ENCODE measurements at places on chromosomes 11 and 22. TPM values are rescaled to one million over a fixed set of nuclear protein-coding genes. Genes with fewer than 3 reads are reported as not detected.

DNA sequence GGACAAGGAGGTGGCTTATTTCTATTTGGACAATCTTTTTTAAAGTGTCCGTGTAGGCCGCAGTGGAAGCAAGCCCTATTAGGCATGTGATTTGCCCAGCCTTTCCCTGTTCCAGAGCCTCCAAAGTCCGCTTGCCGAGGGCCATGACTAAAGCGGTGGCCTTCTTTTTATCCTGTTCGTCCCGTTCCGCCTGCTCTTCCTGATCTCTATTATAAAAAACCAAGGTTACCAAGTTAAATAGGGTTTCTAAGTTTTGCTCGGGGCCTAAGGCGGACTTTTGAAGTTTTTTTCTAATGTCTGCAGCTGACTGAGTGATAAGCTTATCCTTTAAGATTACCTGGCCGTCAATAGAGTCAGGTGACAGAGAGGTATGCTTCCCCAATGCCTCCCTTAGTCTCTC lies 21.6 kb upstream of the MUC15 start:
- no peak for DNase-seq

DNA sequence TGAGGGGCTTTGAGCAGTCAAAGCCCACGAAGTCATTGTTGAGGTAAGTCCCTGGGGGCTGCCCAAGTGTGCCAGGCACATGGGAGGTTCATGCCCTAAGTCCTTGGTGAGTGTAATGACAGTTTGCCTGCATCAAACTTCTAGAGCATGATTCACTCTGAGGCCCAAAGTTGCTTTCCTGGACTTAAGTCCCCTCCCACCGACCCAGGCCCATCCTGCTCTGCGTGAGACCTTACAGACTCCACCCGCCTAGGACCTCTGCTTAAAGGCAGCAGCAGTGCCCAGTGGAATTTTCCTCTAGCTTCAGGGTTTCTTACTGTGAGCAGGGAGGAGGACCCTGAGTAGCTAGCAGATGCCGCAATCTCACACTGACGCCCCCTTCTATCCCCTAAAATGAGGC lies 5.7 kb upstream of the PVALB start:
- DNase-seq: no peak

- DNase-seq: peak; percentile 60
These were observed 147.3 kb downstream of the FEZ1 start for GRCh38 chr11:125348674-125349309.

DNA sequence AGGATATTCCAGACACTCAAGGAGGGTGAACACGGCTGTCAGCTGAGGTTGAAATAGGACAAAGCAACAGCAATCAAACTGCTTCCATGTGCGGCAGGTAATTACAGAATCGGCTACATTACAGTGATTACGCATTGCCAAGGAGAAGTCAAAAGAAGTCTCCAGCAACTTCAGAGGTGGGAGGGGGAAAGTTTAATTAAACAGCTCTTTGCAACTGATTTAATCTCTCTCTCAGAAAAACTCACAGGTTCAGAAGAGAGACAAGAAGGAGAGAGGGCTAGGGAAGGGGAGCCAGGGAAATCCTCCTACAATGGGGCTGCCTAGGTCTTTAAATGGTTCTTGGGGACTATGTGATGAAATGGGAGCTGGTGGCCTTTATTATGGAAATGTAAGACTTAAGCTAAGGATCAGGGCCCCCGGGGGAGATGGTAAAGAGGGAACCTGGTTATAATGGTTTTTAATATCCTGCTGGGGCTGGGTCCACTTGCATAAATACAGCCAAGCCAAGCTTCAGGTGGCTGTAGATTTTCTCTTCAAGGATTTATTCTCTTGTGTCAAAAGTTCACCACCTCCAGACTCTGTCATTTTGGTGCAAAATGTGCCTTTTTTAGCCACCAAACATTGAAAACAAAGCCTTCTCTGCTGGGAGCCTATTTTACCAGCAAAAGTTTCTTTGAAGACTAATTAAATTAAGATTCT lies 354.7 kb upstream of the NARS2 start:
- DNase-seq: no peak

DNA sequence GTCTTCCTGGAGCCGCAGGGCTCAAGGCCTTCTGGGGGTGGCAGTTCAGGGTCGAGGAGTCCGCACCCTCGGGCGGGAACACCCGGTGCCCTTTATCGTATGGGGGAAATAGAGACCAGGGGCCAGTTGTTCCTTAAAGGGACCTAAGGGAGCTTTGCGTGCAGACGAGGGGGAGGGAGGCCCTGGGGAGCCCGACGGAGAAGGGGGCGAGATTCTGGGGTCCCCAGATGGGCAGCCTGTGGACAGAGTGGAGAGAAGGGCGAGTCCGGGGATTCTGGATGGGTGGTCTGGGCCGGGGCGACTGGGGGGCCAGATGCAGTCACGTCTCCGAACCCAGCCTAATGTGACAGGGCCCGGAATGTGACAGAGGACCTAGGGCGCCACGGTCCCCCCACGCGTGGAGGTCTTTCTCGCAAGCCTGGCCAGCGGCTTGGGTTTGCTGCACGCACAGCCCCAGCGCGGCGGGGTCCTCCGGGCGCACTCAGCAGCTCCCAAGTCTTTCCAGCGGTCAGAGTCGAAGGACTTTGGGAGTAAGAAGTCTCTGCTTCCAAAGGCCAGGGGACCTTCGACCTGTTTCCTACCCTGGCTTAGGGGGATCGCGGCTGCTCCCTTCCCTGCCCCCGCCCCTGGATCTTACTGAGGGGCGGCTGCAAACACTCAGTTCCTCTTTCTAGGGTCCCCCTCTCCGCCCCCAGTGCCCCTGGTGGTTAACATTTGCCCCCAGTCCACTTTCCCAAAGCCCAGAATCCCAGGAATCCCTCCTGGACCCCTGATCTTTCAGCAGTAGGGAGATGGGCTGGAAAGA lies 547 bp downstream of the TUBA8 start:
- no peak for DNase-seq

DNA sequence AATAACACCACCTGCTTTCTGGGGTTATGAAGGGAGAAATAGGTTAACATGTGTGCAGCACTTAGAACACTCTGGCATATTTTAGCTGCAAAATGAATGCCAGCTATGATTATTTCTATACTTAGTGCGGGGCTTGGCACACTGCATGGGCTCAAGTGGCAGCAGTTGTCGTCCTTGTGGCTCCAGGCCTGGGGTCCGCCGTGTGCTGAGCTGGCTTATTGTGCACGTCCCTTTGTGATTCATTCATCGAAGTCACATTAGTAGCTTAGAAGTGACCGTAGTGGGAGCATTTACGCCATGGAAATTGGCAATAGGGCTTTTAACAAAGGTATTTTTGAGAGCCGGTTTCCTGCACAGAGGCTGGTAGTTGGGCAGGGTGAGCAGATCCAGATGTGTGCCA lies 4.2 kb downstream of the RASD2 start:
- DNase-seq: no peak

DNA sequence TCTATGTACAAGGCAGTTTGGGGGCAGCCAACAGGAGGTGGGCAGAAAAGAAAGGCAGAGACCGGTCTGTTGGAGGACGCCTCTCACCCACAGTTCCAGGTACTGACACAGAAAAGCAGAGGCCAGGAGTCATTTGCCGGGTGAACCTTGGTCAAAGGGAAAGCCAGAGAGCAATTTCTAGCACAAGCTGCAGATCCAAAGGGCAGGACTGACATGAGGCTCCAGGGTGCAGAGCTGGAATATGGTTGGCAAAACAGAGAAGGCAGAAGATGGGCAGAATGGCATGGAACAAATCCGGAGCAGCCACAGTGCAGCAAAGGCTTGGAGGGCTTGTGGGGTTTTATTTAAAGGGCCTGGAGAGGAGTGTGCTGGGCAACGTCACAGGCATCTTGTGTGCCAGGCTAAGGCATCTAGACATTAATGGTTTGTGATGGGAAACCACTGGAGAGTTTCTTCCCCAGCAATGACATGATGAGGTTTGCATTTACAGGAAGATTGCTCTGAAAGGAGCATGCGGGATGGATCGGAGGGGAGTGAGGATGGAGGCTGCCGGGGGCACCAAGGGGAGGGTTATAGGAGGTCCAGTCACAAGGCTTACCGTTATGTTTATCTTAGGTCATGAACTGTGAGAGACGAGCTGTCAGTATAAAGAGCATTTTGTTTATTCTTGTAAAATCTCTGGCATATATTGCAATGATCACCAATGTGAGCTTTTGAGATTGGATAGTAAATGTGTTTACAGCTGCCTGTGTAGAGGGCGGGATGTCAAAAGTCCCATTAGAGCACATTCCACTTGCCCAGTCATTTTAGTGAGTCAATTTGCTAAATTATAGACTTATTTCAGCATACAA lies 5.7 kb upstream of the MMP20 start:
- DNase-seq: no peak

DNA sequence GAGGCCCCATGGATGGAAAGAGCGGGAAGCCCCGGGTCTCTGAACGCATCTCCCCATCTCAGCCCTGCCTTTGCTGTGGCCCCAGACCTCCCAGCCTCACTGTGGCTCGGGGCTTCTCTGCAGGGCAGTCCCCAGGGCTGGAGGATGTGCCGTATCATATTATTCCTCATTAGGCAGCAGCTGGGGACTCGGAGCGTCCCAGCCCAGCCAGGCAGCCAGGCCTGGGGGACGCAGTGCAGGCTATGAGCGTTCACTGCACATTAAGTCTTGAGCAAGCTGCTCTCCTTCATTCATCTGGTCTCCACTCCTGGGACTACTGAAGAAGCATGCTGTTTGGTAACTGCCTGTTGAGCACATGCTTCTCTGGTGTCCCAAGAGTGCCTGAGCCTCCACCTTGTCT lies 226.8 kb upstream of the TBCEL start:
- no peak for DNase-seq

- DNase-seq: no peak
These were observed 114.2 kb downstream of the CCDC34 start for GRCh38 chr11:27248576-27249509.

- DNase-seq: no peak
These were observed 13.4 kb downstream of the DRD4 start for GRCh38 chr11:650482-650881.

DNA sequence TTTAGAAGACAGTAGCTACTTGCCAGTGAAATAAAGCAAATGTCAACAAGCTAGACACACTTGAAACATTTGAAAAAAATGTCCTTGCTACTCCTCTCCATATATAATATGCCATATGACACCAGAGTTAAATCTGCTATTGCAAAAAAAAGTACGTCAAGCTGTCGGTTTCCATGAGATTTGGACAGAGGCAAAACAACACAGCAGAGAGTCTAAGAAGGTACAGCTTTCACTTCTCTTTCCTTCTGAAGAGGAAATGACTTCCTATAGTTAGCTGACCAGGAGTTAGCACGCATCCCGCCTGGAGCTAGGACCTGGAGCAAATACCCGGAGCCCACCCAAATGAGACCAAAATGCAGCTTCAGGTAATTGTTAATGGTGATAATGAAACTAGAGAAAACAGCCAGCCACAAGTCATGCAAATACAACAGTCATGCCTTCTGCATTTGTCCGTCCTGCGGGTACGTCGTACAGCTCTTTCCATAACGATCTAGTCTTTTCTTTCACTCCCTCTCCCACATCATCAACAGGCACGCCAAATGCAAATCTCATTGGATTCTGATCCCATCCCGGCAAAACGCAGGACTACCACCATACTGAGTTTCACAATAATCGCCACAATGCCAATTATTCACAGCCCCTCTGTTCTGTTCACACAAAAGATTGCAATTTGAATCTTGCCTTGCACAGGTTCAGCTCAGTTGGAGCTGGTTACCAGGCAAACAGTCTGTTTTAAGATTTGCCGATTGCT lies 395.0 kb upstream of the CCDC90B start:
- no peak for DNase-seq

- peak; percentile 27 for DNase-seq
These were observed 73.7 kb downstream of the JAM3 start for GRCh38 chr11:134142536-134142935.

- peak; percentile 85 for DNase-seq
These were observed 34.7 kb upstream of the CLNS1A start for GRCh38 chr11:77672264-77672663.

- DNase-seq: peak; percentile 84
These were observed 1.1 kb upstream of the SLC35F2 start for GRCh38 chr11:107859459-107860239.

GRCh38 chr22:37559901-37560607 lies at the start of gene CDC42EP1:
TSS of gene CDC42EP1 (plus strand) at chr22:37560480. CDS start at chr22:37566350, 5,870 bp downstream.
- peak; percentile 54 for DNase-seq

- DNase-seq: no peak
These were observed 87.6 kb downstream of the ST3GAL4 start for GRCh38 chr11:126443120-126443519.

DNA sequence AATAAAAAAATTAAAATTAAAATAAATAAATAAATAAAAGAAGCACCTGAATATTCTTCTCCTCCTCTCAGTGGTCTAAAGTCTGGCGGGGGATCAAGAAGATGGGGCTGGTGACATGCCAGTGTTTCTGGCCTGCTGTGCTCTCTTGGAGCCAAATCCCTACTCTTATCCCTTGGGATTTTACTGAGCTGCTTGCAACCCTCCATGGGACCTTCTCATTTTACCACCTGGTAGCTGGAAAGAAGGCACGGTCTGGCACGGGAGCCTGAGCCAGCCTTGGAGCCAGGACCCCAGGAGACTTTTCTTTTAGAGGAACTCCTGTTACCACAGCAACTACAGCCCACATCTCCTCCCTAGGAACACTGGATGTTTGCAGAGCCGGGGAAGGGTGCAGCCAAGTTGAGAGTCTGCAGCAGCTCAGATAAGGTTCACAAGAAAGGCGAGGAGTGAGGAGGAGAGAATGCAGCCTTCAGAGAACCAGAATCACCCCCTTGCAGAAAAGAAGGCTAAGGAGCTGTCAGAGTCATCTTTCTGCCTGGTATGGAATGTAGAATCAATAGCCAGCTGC lies 21.4 kb downstream of the CD6 start:
- DNase-seq: no peak

DNA sequence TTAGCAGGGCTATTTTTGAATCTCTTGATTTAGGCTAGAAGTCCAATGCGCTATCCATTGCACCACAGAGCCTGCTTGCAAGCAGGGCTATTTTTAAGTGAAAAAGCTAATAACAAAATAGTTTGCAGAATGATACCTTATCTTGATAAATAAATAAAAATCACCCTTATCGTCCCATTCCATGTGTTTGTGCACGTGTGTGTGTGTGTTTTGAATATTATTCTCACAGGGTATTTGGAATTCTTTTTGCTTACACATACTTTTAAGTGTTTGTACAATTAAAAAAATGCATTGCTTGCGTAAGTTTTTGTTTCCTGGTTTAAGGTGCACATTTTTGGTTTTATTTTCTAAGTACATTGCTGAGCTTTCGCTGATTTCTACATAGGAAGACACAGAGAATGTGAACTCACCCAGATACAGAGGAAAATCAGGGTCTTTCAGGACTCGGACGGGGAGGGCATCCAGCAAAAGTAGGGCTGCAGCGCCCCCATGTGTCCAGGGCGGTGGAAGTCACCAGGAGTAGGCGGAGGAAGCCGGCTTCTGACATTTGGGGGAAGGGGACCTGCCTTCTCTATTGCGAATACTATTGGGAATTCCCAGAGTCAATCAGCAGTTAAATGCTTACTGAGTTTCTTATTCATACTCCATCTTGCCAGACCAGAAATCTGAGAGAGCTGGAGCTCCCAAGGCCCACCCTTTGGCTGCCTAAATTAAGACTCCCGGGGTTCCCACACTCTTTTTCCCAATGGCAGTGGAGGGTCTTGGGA lies 27.3 kb downstream of the SLC1A2 start:
- DNase-seq: peak; percentile 81

The C11orf71 gene
- 5.0 TPM for total RNA-seq

The OR51B2 gene
- total RNA-seq: 0.11 TPM

The LINC01488 gene
- not detected for total RNA-seq

The CD3E gene
- total RNA-seq: not detected

The IL18 gene
- total RNA-seq: 53.6 TPM

The SLC37A2 gene
- total RNA-seq: 9.0 TPM

The P2RY6 gene
- 1.6 TPM for total RNA-seq

Measured in PC-3 (cell line).